ENCODE measurements at places on chromosomes 1 and 21. TPM values are rescaled to one million over a fixed set of nuclear protein-coding genes. Genes with fewer than 3 reads are reported as not detected.

DNA sequence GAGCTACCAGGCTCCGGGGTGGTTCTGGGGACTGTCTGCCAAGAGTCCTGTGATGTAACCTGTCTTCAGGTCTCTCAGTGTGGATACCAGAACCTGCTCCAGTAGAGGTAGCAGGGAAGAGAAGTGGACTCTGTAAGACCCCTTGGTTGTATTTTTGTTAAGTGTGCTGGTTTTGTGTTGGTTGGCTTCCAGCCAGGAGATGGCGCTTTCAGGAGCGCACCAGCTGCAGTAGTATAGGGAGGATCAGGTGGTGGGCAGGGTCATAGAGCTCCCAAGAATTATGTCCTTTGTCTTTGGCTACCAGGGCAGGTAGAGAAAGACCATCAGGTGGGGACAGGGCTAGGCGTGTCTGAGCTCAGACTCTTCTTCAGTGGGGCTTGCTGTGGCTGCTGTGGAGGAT lies 1147.2 kb upstream of the ADGRL4 start:
- DNase-seq, result no peak
- no peaks in the 10 kb centered on the region for H3K4me1 ChIP-seq
- H3K27ac ChIP-seq, result no peak overlapping the region
- no peak overlapping the region for H3K4me3 ChIP-seq
- no peaks in the 10 kb centered on the region for H3K27me3 ChIP-seq
- no peaks in the 10 kb centered on the region for H3K36me3 ChIP-seq

PCP4 gene
- total RNA-seq, result 4.4 TPM

RNF186 gene
- not detected for total RNA-seq

GRCh38 chr1:167748906-167749305 lies 27.1 kb downstream of the MPZL1 start:
- no peak for DNase-seq
- H3K27me3 ChIP-seq, result no peaks in the 10 kb centered on the region
- no peaks in the 10 kb centered on the region for H3K36me3 ChIP-seq
- peaks cover 18% of the 10 kb centered on the region for H3K4me1 ChIP-seq
- H3K4me3 ChIP-seq, result no peak overlapping the region
